Kidney (tissue), 22 donors: ENCODE measurements at places on chromosomes 4 and X.

GRCh38 chrX:44068043-44068442 lies 94.9 kb upstream of the NDP start:
- no peak overlapping the region for H3K27ac ChIP-seq
- H3K27me3 ChIP-seq, result no peaks in the 10 kb centered on the region
- H3K4me1 ChIP-seq, result no peaks in the 10 kb centered on the region
- no peak overlapping the region for H3K4me3 ChIP-seq
- no peak for DNase-seq

GRCh38 chrX:30649859-30650258 lies 3.4 kb upstream of the GK start:
- no peaks in the 10 kb centered on the region for H3K27me3 ChIP-seq
- H3K36me3 ChIP-seq, result no peaks in the 10 kb centered on the region
- no peak overlapping the region for H3K27ac ChIP-seq
- no peaks in the 10 kb centered on the region for H3K4me1 ChIP-seq
- no peak overlapping the region for H3K4me3 ChIP-seq

DNA sequence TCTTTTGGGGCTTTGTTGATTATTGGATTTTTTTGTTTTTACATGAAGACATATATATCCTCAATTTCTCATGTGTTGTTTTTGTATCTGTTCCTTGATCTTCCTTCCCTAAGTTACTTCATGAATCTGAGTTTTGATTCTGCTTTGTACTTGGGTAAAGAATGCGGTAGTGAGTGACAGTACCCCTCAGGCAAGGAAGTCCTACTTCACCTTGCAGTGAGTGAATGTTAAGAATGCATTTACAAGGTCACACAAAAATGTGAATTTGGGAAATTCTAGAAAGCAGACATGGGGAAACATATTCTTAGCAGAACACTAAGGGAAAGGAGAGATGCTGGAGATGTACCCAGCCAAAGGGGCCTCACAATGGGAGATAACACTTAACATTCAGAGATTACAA lies 373.1 kb upstream of the LCORL start:
- no peaks in the 10 kb centered on the region for H3K27me3 ChIP-seq
- no peaks in the 10 kb centered on the region for H3K4me1 ChIP-seq
- DNase-seq, result no peak
- no peaks in the 10 kb centered on the region for H3K36me3 ChIP-seq

- no peak overlapping the region for H3K27ac ChIP-seq
- H3K27me3 ChIP-seq, result no peaks in the 10 kb centered on the region
- no peak for DNase-seq
- no peaks in the 10 kb centered on the region for H3K4me1 ChIP-seq
- no peaks in the 10 kb centered on the region for H3K36me3 ChIP-seq
Measured at GRCh38 chr4:186778134-186778533, 54.5 kb upstream of the FAT1 start.

- H3K27ac ChIP-seq, result no peak overlapping the region
- no peak overlapping the region for H3K4me3 ChIP-seq
- DNase-seq, result no peak
- H3K36me3 ChIP-seq, result no peaks in the 10 kb centered on the region
- no peaks in the 10 kb centered on the region for H3K4me1 ChIP-seq
- H3K27me3 ChIP-seq, result no peaks in the 10 kb centered on the region
Measured at GRCh38 chrX:120813982-120814381, 61.7 kb downstream of the CT47B1 start.

- no peaks in the 10 kb centered on the region for H3K27me3 ChIP-seq
- H3K36me3 ChIP-seq, result no peaks in the 10 kb centered on the region
- no peak overlapping the region for H3K4me3 ChIP-seq
- H3K4me1 ChIP-seq, result peaks cover 12% of the 10 kb centered on the region
Measured at GRCh38 chr4:5143940-5144339, 92.7 kb downstream of the STK32B start.

GRCh38 chr4:16579866-16580265 lies 318.6 kb downstream of the LDB2 start:
- H3K27me3 ChIP-seq, result no peaks in the 10 kb centered on the region
- no peaks in the 10 kb centered on the region for H3K36me3 ChIP-seq
- no peak for DNase-seq
- no peaks in the 10 kb centered on the region for H3K4me1 ChIP-seq
- H3K27ac ChIP-seq, result no peak overlapping the region

DNA sequence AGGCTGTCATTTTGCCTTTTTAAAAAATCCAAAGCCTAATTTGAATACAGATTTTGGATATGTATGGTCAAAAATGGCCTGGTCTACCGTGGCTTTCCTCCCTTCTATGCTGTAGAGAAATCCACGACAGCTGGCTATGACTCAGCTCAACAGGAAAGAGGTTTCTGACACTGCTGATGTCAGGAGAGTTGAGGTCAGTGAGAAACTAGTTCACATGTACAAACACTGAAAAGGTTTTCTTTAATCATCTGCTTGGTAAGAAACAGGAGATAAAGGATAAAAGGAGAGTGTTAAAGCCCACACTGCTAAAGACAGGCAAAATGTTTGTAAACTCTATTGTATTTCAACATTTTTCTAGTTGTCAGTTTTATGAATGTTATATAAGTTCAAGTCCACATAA lies 113.9 kb downstream of the NYX start:
- H3K4me1 ChIP-seq, result no peaks in the 10 kb centered on the region
- H3K36me3 ChIP-seq, result no peaks in the 10 kb centered on the region
- peaks cover 4% of the 10 kb centered on the region for H3K27me3 ChIP-seq
- no peak for DNase-seq
- no peak overlapping the region for H3K4me3 ChIP-seq

GRCh38 chrX:56279863-56280262 lies 47.7 kb downstream of the KLF8 start:
- no peaks in the 10 kb centered on the region for H3K4me1 ChIP-seq
- no peak overlapping the region for H3K4me3 ChIP-seq
- DNase-seq, result no peak
- peaks cover 4% of the 10 kb centered on the region for H3K36me3 ChIP-seq
- no peak overlapping the region for H3K27ac ChIP-seq

DNA sequence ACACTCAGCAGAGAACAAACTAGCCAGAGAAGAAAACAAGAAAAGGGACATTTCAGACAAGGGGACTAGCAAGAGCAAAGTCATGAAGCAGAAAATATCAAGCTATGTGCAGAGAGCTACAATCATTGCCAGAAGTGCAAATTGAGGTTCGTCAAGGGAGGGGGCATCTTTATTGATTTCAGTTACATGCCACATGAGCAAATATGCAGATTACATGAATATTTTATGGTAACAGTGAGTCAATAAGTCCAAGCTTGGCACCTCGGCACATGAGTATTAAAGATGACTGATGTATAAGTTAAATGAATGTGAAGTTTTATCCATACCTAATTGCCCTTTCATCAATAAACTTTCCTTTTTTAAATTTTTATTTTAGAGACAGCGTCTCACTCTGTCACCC lies 238.1 kb upstream of the DIAPH2 start:
- H3K27ac ChIP-seq, result no peak overlapping the region
- no peak for DNase-seq
- H3K4me3 ChIP-seq, result no peak overlapping the region

GRCh38 chr4:183968931-183969330 lies 63.8 kb downstream of the STOX2 start:
- H3K27ac ChIP-seq, result no peak overlapping the region
- no peaks in the 10 kb centered on the region for H3K4me1 ChIP-seq
- no peaks in the 10 kb centered on the region for H3K36me3 ChIP-seq
- no peak for DNase-seq

DNA sequence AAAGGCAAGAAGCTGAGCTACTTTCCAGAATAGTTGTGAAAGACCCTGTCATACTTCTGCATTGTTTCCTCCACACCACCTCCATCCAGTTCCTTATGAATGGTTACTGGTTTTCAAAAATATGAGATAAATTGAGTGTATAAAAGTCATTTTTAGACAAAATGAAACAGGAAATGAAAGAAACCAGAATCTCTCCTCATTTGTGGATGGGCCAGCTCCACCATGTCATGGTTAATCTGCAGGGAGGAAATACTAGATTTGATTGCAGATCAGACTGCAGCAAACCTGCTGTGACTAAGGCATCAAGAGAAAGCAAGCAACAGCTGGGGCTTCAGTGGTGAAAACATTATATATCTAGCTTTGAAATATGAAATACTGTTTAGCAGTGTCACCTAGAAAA lies 23.8 kb downstream of the F9 start:
- DNase-seq, result no peak
- no peaks in the 10 kb centered on the region for H3K36me3 ChIP-seq
- H3K4me1 ChIP-seq, result no peaks in the 10 kb centered on the region
- H3K27ac ChIP-seq, result no peak overlapping the region

DNA sequence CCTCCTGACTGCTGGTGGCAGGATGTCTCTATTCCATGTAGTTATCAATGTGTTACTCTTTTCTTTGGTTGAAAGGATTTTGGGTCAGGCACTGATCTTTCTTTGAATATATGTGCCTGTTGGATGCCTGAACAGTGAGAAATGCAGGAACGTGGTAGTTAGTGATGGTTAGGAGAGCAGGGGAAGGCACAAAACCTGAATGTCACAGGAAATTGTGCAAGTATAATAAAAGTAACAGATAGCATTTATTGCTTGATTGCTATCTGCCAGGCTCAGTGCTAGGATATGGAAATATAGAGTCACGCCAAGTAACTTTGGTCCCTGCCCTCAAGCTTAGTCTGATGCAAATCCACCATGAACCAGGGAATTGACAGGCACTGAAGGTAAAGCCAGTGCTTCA lies 219.8 kb upstream of the FAT1 start:
- no peak overlapping the region for H3K27ac ChIP-seq
- no peaks in the 10 kb centered on the region for H3K27me3 ChIP-seq
- H3K4me3 ChIP-seq, result no peak overlapping the region
- no peaks in the 10 kb centered on the region for H3K36me3 ChIP-seq
- no peaks in the 10 kb centered on the region for H3K4me1 ChIP-seq
- no peak for DNase-seq

DNA sequence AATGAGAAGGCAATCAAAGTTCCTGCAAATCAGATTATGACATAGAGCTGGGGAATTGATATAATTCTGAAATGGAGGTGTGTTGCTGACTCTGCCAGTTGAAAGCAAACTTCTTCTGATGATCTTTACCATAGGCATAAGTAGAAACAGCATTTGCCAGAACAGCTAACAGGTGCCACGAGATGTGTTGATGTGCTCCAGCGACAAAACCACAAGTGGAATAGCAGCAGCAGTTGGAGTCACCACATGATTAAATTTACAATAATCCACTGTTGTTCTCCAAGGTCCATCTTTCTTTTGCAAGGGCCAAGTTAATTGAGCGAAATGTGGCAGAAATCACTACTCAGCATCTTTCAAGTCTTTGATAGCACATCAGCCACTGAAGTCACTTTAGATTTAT lies 3.7 kb upstream of the OSTC start:
- H3K27ac ChIP-seq, result no peak overlapping the region
- no peaks in the 10 kb centered on the region for H3K27me3 ChIP-seq
- DNase-seq, result no peak
- H3K4me3 ChIP-seq, result no peak overlapping the region
- no peaks in the 10 kb centered on the region for H3K36me3 ChIP-seq

DNA sequence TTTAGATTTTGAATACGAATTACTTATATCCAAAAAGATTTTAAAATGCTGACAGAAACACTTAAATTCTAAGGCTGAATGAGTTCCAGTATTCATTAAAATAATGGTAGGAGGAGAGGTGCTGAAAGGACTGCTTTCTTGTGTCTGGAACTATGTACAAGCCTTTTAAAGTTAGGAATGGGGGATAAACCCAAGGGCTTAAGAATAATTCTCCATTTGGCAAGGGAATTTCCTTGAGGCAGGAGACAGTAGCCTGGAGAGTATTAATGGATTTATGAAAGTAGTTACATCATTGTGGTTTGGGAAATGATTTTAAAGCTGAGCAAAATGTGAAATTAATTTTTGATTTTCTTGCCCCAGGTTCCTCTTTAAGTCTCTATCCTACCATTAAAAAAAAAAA lies 266.5 kb upstream of the KCNIP4 start:
- H3K36me3 ChIP-seq, result no peaks in the 10 kb centered on the region
- H3K27ac ChIP-seq, result no peak overlapping the region
- H3K4me1 ChIP-seq, result no peaks in the 10 kb centered on the region

DNA sequence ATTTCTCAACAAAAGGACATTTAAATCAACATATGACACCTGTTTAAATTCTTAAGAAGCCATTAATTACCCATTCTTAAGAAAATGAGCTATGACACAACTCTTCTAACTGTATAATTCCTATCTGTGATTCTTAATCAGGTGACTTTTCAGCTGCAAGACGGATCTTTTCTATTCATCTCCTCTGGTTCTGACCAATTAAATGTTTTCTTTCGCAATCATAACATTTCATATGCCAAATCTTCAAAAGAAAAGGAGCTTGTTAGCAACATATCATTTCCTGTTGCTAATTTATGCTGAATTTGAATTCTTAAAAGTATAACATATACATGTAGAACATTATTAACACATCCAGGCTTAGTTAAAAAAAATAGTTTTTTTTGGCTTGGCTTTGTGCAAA lies 62.5 kb downstream of the SEL1L3 start:
- no peak overlapping the region for H3K27ac ChIP-seq
- no peaks in the 10 kb centered on the region for H3K4me1 ChIP-seq
- no peak for DNase-seq
- H3K4me3 ChIP-seq, result no peak overlapping the region

- H3K4me3 ChIP-seq, result no peak overlapping the region
- no peaks in the 10 kb centered on the region for H3K36me3 ChIP-seq
- no peak overlapping the region for H3K27ac ChIP-seq
- H3K4me1 ChIP-seq, result no peaks in the 10 kb centered on the region
- H3K27me3 ChIP-seq, result no peaks in the 10 kb centered on the region
- no peak for DNase-seq
Measured at GRCh38 chrX:28998609-28999135, 411.4 kb downstream of the IL1RAPL1 start.

GRCh38 chrX:28920153-28920943 lies 333.1 kb downstream of the IL1RAPL1 start:
- no peak for DNase-seq
- no peaks in the 10 kb centered on the region for H3K4me1 ChIP-seq
- no peak overlapping the region for H3K27ac ChIP-seq
- H3K27me3 ChIP-seq, result no peaks in the 10 kb centered on the region

DNA sequence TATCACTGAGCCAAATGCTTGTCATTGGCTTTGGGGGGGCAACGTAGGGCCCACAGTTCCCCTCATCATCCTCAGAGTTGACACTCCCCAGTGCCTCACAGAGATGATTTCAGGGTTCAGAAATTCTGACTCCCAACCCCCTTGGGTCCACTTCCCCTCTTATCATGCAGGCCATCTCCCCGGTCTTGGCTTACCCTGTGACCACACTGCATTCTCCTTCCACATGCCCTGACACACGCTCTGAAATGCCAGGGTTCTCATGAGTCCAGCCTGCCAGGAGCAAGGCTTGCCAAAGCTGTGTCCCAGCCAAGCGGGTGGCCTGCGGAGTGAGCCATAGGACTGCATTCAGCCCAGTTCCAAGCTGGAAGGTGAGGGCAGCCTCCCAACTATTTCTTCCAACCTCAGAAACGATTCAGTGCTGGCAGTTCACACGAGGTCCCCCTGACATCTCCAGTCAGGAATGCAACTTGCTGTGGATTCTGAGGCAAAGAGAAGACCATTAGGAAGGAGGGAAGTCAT lies 101.2 kb downstream of the SMIM20 start:
- no peak overlapping the region for H3K27ac ChIP-seq
- no peak for DNase-seq
- no peak overlapping the region for H3K4me3 ChIP-seq
- no peaks in the 10 kb centered on the region for H3K4me1 ChIP-seq
- no peaks in the 10 kb centered on the region for H3K27me3 ChIP-seq
